ENCODE measurements at places on chromosomes 3 and 15.
A peak's percentile ranks its signal among the peaks of the same experiment; 100 is the strongest.

DNA sequence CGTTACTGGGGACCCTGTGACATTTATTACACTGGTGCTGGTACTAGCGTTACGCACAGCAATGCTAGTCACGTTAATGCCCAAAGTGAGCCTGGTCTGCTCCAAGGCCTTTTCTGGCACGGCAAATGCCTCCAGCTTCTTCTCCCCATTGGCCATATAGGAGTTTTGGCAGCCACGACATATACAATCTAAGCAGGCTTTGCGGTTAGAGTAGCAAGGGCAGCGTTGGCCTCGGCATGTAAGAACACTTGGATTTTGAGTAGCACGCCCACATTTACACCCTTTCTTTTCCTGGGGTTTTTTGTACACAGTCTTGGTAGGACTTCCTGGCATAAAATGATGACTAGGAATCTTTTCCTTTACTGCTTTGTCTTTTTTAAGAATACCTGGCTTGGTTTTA lies 44.9 kb downstream of the MSL2 start:
- no peak for DNase-seq

- DNase-seq, result no peak
Observed at GRCh38 chr15:28892789-28893610, 7.2 kb downstream of the APBA2 start.

DNA sequence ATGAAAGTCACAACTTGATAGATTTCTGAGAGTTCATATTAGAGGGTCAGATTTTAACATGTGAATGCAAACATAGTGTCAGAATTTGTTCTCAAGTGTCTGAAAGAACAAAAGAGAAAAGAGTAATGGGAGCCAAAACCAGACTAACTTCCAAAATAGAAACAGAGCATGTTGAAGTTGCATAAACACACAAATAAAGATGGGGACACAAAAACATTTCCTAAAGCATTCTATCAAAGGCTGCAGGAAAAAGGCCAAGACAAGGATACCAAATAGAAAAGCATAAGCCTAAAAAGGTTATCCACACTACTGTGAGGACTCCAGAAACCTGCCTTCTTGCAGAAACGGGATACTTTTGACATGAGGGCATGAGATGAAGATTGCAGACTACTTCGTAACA lies 2.8 kb downstream of the FHIT start:
- no peak for DNase-seq

DNA sequence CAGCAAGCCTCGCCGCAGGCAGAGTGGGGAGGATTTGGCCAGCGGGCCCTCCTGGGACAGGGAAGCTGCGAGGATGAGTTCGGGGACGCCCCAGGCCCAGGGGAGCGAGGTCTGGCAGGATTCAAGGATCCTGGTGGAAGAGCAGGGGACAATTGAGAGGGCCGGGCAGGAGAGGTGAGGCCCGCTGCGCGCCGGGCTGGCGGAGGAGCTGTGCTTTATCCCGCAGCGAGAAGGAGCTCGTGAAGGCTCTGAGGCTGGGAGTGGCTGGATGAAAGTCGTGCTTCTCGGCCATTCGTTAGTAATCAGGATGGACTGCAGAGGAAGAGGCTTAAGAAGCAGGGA lies 3.6 kb downstream of the SLC51A start:
- no peak for DNase-seq

- no peak for DNase-seq
Observed at GRCh38 chr15:74726774-74727164, 1.4 kb upstream of the CYP1A1 start.

DNA sequence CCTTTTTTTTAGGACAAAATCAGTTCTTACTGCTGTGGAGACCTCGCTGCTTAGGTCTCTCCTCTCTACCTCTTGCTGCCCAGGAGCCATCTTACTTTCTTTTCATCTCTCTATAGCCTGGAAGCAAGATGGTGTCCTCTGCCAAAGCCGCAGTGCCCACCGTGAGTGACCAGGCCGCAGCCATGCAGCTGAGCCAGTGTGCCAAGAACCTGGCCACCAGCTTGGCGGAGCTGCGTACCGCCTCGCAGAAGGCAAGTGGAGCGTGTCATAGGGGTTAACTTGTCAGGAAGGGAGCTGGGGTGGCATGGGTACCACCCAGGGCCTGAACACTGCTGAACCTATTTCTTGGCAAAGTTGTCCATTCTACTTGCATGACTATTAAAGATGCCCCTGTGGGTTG lies 320.3 kb upstream of the TPM1 start:
- DNase-seq, result no peak

- DNase-seq, result no peak
Observed at GRCh38 chr15:92480361-92480760, 86.7 kb downstream of the ST8SIA2 start.

- DNase-seq, result no peak
Observed at GRCh38 chr3:143266927-143267326, 147.4 kb downstream of the CHST2 start.

DNA sequence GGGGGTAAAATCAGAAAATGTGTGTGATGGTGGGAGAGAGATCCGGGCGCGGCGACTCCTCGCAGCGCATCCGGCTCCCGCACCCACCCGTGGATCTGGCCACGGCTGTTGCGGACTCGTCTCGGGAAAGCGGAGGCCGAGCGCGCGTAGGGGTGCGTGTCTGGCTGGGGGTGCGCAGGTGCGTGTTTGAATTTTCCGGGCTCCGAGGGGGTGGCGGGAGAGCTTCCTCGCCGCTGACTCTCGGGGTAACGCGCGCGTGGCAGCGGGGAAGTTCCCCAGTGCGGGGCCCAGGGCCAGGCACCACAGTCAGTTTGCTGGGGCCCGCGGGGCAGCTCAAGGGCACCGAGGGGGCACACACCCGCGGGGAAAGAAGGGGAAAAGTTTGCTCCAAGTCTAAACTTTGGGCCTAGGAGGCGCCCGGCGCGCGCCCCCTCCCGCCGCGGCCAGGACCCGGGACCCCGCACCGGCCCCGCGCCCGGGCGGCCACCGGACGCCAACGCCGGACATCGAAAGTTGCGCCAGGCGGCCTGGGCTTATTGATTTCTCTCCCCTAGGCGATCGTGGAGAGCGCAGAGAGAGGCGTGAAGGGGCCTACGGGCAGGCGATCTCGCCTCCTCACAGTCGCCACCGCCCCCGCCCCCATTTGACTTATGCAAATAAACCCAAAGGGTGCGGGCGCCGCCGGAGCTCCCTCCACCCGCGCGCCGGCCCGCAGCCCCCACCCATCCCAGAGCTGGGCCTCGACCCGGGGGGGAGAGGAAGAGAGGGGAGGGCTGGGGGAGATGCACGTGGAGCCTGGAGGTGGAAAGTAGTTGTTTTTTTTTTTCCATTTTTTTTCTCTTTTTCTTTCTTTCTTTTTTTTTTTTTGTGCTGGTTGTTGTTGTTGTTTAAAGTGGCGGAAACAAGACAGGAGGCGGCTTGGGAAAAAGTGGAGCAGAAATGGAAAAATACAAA lies 639 bp downstream of the FOXP1 start:
- DNase-seq, result peak; percentile 69

DNA sequence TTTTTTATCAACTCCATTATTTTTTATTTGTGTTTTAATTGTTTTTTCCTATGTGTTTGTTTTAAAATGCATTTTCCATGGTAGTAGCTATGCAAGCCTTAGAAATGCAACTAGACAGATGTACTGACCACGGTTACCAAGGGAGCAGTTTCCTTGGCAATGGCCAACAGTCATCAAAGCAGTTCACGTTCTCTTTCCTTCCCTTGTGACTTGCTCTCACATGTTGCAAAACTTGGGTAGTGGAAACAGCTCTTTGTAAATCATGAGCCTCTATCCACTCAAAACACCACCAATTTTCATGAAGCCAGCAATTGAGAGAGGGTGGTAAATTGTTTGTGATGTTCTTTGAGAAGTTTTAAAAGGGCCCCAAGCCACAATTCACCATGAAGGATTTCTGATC lies 499.4 kb upstream of the MDFIC2 start:
- DNase-seq, result no peak

- no peak for DNase-seq
Observed at GRCh38 chr3:99212969-99213368, 311.5 kb upstream of the DCBLD2 start.

- no peak for DNase-seq
Observed at GRCh38 chr3:134375582-134376384, 1.5 kb upstream of the AMOTL2 start.

DNA sequence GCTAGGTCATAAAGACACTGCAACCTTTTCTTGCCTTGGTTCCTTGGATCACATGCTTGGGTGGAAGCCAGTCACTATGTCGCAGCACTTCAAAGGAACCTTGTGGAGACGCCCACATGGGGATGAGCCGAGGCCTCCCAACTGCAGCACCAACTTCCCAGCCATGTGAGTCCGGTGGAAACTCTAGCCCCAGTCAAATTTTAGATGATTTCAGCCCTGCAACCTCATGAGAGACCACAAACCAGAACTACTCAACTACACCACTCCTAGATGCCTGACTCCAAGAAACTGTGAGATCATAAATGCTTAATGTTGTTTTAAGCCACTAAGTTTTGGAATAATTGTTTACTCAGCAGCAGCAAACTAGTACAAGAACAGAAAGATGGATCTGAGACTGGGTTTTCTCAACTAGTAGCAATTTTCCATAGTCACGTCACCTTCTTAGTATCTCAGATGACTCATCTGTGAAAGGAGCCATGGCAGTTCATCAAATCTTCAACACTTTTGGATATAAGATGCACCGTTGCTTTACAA lies 86.5 kb downstream of the MB21D2 start:
- no peak for DNase-seq

DNA sequence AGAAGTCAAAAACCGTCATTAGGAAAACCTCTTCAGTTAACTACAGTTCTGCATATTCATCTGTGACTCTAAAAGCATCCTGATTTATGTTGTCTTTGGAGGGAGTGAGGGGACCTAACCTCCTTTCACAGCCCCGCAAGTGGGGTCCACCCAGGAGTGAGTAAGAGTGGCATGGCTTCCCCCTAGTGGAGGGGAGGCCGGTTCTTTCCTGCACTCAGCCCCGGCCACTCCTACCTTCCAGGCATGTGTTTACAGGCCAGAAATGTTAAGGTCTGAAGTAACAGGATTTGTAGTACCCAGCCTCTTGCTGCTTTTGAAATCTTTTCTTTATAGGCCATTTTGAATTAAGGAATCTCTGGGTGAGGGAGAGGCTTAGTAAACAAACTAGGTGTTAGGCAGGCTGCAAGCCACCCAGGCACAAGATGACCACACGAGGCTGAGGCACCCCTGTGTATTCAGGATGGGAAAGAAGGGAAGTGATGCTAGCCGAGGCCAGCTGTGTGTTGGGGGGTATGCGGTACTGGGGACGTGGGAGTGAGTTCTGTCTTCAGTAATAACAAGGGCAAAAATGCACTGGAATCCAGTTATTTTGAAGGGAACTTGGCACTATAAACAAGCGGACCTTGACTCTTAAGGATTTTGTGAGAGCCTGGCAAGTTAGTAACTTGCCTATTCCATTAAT lies 50.5 kb downstream of the CTDSPL start:
- DNase-seq, result no peak

DNA sequence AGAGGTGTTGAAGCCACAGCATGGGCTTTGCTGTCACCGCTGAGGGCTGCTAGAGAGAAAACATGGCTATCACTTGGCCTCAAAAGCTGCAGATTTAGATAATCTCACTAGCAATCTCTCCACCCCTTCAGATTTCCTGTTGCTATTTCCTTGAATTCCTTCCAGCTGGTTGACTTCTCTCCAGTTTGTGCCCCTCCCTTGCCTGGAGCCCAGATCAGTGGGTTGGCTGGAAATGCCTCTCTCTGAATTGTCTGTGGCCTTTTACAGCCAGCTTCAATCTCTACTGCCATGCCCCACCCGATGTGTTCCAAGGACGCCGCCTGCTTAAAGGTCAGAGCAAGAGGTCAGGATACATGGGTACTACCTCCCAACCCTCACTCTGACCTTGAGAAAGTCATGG lies 294.1 kb downstream of the NTRK3 start:
- DNase-seq, result no peak

DNA sequence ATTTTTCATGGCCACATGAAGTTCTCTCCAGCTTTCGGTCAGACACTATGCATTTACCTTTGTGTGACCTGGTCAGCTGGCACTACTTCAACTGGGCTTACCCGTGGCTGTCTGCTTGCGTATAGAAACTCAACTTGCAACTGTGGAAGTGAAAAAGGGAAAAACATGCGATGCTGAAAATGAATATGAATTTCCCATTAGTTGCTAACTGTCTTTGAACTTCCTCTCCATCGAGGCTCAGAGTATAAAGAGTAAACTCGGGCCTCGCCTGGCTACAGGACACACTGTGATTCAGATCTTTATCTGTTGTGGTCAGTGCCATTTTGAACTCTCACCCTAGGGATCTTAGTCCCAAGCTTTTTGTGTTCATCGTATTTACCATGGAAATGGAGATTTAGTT lies 26.8 kb downstream of the NFKBIZ start:
- DNase-seq, result no peak

- no peak for DNase-seq
Observed at GRCh38 chr3:173109143-173109542, 31.9 kb downstream of the SPATA16 start.

DNA sequence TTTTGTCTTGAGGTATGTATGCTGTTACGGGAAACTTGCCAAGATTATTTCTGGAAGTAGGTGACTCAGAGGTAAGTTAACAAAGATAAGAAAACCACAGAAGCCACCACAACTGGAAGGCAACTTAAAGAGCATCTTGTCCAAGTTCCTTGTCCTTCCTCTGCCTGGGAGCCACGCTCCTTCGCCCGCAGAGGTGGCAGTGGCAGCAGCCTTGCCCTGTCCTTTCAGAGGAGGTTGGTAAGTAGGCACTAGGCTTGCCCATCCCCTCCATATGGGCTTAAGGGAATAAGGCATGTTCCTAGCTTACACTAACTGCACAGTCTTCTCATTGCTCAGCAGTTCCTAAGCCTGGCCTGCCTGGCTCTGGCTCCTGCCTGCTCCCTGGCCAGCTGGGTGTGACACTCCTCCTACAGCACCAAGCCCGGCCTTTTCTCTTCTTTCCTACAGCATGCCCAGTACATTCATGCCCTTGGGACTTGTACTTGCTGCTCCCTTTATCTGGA lies 48.0 kb upstream of the RAB6B start:
- DNase-seq, result peak; percentile 39

DNA sequence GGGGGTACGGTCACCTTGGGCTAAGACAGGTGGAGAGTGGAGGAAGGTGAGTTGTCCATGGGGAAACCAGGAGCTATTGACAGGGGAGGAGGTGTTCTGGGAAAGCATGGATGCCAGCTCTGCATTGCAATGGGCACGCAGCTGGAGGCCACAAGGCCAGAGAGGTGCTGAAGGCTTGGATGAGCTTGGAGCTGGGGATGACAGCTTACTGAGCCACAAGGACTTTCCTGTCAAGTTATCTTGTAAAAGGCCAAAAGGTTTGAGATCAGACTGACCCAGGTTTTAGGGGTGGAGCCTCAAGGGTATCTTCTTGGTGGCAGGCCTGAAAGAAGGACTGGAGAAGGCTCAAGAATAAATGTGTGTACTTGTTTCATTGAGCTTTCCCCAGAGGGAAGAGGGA lies 115.2 kb downstream of the ASB7 start:
- no peak for DNase-seq

GRCh38 chr3:84906065-84906464 lies 52.7 kb upstream of the CADM2 start:
- no peak for DNase-seq
